Activated T-helper 2 cell treated with anti-CD3 and anti-CD28 coated beads, Interferon-gamma antibody, Interleukin-2, Interleukin-4, amounts not matched to agents 10 μg/mL and 5 μg/mL and 100 μg/mL, durations not matched to agents 14 hours and 24 hours and 36 hours (primary cell): ENCODE measurements at places on chromosomes 12 and 14. TPM values are rescaled to one million over a fixed set of nuclear protein-coding genes. Genes with fewer than 3 reads are reported as not detected.

NAV3 gene
- not detected in 2 replicates for total RNA-seq

POC1B gene
- 24.8 and 25.5 TPM in 2 replicates for total RNA-seq

DNA sequence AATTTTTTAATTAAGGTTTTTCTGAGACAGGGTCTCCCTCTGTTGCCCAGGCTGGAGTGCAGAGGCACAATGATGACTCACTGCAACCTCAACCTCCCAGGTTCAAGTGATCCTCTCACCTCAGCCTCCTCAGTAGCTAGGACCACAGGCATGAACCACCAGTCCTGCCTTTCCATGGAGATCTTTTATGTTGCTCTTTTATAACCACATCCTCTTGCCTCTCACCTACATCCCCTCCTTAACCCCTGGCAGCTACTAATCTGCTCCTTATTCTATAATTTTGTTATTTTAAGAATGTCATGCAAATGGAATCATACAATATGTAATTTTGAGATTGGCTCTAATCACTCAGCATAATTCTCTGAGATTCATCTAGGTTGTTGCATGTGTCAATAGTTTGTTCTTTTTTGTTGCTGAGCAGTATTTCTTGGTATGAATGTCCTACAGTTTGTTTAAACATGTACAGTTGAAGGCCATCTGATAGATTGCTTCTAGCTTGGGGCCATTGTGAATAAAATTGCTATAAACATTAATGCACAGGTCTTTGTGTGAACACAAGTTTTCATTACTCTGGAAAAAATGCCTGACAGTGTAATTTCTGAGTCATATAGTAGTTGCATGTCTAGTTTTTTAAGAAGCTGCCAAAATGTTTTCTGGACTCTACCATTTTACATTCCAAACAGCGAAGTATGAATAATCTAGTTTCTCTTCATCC, 249.2 kb upstream of the AMIGO2 start:
- DNase-seq = no peak

GRCh38 chr12:7242176-7243101, 53.0 kb downstream of the PEX5 start:
- DNase-seq = no peak

GRCh38 chr14:103108749-103109207, 14.3 kb downstream of the EXOC3L4 start:
- no peak for DNase-seq
